ENCODE measurements at places on chromosomes 11 and 22. TPM values are rescaled to one million over a fixed set of nuclear protein-coding genes. Genes with fewer than 3 reads are reported as not detected.

- DNase-seq, result no peak
These were observed 26.1 kb downstream of the APIP start for GRCh38 chr11:34890089-34890488.

DNA sequence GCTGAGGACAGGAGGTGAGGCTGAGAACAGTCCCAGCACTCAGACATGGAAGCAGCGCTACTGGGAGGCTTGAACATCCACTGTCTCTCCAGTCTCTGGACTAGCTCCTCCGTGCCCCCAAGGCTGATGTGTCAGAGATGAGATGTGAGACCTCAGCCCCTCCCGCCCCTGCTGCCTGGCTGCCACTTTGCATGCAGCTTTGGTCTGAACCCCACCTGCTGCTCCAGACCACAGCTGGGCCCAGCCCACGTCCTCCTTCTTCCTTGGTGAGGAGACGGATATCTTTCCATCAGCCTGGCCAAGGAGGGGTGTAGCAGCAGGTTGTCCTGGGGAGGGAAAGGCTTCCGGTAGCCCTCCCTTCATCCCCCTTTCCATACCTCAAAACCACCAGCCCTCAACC, 148.0 kb upstream of the B3GAT1 start:
- no peak for DNase-seq

DNA sequence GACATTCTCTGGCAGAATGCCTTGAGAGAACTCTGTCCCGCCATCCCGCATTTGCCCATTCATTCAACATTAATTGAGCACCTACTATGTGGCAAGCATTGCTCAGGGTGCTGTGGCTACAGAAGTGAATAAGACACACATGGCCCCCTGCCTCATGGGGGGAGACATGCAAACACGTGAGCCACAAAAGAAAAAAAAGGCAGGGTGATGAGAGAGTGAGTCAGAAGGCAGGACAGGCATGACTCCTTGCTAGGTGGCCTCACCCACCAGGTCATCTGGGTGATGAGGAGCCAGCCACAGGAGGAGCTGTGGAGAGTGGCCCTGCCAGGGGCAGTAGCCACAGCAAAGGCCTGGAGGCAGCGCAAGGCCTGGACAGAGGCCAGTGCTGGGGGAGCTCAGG, 4.9 kb downstream of the CHRM4 start:
- DNase-seq, result no peak

- DNase-seq, result no peak
These were observed 4.0 kb downstream of the ELFN2 start for GRCh38 chr22:37423283-37423682.

DNA sequence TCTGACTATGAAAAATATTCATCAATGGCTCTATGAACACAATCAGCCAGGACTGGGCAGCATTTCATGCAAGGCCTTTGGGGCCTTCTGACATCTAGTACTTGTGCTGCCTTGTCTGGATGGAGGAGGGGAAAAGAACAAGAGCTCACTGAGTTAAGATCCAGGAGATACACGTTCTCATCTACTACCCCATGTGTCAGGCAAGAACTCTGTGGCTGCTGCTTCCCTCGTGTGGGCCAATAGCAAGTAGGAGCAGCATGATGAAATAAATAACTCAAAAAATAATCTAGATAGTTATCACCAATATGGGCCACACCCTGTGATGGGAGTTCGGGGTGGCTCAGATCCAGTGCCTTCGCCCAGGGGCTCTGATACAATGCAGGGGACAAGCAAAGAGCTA, 7.3 kb downstream of the KCNE3 start:
- no peak for DNase-seq

DNA sequence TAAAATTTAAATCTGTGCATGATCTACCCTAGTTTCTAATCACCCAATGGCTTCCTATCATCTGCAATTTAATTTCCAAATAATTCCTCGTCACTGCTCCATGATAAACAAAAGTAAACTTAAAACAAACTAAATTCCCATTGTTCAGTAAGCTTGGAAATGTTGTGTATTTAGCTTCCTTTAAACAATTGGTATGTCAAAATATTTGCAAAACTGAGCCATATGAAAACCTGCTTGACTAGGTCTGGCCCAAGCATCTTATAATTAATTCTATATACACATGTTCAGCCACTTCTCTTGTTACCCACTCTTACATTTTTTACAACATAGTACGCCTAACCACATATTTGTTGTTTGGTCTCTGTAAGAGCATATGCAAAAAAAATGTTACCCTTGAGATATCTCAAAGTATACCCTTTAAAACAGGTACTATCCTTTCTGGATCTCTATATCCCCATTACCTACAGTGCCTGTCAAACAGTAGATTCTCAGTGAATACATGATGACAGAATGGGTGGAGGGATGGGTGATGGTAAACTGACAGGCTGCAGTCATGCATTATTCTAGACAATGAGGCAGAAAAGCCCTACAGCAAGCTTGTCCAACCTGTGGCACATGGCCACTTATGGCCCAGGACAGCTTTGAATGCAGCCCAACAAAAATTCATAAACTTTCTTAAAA, 1277.9 kb upstream of the TENM4 start:
- DNase-seq, result no peak

- no peak for DNase-seq
These were observed 197.6 kb downstream of the KIF18A start for GRCh38 chr11:27910186-27910931.

GRCh38 chr11:86124251-86125233, 55.7 kb upstream of the PICALM start:
- no peak for DNase-seq

GRCh38 chr11:15074206-15075161, 1.1 kb downstream of the CALCB start:
- DNase-seq, result peak; percentile 68

DNA sequence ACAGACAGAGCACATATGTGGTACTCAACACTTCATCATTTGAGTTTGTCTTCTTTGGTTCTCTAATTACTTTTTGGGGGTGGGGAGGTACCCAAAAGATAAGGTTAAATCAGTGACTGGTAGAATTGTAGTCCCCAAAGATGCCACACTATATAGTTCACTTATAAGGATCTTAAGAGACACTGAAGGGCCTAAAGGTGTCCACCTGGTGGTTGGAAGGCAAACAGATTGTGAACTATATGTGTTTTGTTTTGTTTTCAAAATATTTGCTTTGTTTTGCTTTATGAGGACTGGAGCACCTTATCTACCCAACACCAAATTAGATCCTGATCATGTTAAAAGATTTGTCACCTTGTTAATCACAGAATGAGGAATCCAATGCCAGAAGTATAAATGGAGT, 136.1 kb downstream of the DCDC1 start:
- DNase-seq, result no peak

DNA sequence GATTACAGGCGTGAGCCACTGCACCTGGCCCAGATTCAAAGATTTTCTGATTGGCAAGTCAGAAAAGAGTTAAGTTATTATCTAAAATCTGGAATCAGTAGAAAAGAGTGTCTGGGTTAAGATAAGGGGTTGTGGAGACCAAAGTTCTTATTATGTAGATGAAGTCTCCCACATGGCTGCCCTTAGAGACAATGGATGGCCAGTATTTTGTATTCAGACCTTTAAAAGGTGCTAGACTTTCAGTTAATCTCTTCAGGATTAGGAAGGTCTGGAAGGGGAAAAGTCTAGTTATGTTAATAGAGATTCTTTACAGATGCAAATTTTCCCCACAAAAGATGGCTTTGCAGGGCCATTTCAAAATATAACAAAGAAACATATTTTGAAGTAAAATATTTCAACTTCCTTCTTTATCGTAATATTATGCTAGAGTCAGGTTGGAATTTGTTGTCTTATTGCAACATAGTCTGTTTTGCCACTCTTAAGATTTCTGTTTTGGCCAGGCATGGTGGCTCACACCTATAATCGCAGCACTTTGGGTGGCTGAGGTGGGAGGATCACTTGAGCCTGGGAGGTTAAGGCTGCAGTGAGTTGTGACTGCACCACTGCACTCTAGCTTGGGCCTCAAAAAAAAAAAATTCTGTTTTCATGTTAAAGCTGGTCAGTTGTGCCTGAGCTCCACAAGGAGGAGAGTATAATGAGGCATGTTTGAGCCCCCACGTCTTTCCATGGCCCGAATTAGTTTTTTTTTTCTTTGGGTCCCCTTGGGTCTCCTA, 14.0 kb downstream of the GRAMD1B start:
- no peak for DNase-seq

- no peak for DNase-seq
These were observed 58.8 kb downstream of the MCM5 start for GRCh38 chr22:35458547-35459422.

GRCh38 chr11:828506-829175, 922 bp downstream of the CRACR2B start:
- DNase-seq, result no peak

- DNase-seq, result no peak
These were observed 22.3 kb upstream of the GUCY1A2 start for GRCh38 chr11:107040433-107041087.

DNA sequence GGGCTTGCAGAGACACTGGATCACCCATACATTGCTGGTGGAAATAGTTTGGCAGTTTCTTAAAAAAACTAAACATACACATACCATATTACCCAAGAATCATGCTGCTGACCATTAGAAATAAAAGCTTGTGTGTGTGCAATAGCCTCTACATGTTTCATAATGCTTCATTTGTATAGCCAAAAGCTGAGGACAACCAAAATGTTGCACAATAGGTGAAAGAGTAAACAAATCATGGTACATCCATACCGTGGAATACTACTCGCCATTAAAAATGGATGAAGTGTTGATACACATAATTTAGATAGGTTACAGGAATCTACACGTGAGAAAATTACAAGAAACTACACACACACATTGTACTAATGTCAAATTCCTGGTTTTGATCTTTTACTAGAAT, 6.5 kb downstream of the KBTBD3 start:
- DNase-seq, result no peak

DNA sequence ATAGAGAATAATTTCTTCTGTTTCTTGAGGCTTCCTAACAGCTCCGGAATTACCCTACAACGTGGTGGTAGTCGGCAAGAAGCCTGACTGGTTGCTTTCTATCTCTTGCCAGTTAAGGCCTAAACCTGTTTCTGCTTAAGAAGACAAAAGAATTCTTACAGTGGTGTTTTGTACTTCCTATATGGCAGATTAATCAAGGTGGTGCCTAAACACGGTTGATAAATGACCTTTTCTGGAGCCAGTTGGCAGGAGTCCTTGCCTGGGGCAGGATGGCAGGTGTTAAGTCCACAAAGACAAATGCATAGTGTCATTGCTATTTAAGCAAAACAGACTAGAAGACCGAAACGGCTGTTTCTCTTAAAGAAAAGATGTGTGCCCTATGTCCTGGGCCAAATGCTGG, 9.9 kb downstream of the GVQW3 start:
- no peak for DNase-seq

DNA sequence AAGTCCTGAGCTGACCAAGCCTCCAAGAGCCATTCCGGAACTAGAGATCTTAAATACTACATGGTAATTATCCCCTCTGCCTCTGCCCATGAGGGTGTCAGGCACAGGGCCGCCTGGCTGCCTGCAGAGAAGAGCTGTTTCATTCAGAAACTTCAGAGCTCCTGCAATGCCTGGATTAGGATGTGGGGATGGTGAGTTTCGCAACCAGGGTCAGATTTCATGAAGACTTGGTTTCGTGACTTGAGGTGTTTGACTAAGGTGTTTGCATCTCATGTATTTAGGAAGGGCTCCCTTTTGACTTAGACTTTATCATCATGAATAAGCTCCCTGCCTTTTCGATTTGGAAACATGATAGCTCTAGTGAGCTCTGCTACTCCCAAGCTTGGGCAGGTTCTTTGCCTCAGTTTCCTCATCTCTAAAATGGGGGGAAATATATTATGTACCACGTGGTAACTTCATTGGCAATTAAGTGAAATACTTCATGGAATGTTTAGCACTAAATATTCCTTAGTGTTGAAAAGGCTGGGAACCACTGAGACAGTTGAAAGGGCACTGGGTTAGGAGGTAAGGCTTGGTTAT, 9.1 kb downstream of the TIMP3 start:
- DNase-seq, result no peak

DNA sequence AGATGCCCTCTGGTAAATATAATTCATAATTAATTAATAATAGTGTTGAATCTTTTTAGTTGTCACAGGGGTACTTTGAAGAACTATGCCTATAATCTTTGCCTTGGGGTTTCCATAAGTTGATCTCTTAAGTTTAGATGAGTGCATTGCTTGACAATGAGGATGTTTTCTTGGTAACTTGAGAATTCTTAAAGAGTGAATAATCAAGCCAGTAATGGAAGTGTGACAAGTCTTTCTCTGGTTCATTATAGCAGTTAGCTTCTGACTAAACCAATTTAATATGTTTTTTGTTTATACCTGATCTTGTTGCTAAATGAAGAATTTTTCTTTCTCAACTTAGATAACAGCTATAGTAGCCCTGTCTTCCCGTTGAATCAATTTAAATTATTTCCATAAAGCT, 46.2 kb downstream of the ATXN10 start:
- DNase-seq, result no peak

DNA sequence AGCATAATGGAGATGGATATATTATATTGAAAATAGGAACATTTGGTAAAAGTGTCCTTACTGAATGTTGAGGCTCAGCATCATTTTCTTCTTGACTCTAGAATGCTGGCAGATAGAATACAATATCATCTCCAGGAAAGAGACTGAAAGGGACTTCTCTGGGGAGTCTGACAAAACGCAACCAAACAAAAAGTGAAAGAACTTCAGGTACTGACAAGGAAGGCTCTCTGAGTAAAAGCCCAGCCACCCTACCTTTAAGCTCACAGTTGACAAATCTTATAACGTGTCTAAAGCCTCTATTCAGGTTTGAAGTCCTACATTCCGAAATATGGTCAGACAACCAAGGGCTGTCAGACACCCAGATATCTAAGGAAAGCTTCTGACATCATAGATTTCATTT, 590.8 kb downstream of the SOX6 start:
- DNase-seq, result no peak

DNA sequence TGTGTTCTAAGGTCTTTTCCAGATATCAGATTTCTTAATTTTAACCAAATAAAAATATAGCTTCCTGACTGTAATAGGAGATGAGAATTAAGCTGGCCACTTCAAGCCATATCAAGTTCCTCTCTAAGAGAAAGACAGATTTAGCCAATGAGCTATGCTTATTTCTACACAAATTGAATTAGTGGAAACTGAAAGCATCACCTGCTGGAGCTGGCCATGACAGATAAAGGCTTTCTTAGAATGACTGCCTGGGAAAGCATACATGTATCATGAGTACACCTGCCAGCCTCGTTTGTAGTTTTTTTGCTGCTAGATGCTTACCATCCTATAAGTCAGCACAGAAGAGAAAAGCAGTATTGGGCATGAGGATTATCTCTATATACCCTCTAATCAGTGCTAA, 53.5 kb upstream of the DBX1 start:
- DNase-seq, result no peak

- no peak for DNase-seq
These were observed 41.6 kb downstream of the C11orf96 start for GRCh38 chr11:43984039-43984438.

GRCh38 chr11:65417702-65418430, 4.7 kb upstream of the NEAT1 start:
- DNase-seq, result no peak

The OVOL1 gene
- polyA plus RNA-seq, result not detected

The RAPSN gene
- polyA plus RNA-seq, result 126 TPM

The POU2AF2 gene
- polyA plus RNA-seq, result not detected

The SESN3 gene
- 119 TPM for polyA plus RNA-seq

The SPTBN2 gene
- polyA plus RNA-seq, result 24.3 TPM

The OR4D11 gene
- not detected for polyA plus RNA-seq

The PRODH gene
- polyA plus RNA-seq, result 8.8 TPM

The FOXR1 gene
- not detected for polyA plus RNA-seq

The ALX4 gene
- polyA plus RNA-seq, result 1.1 TPM

The XKR3 gene
- not detected for polyA plus RNA-seq

The MS4A6A gene
- polyA plus RNA-seq, result 31.4 TPM

The TTC12 gene
- 10.8 TPM for polyA plus RNA-seq

The MUC5AC gene
- not detected for polyA plus RNA-seq

The OR1S1 gene
- polyA plus RNA-seq, result not detected
